ENCODE measurements at places on chromosomes 7 and 10. TPM values are rescaled to one million over a fixed set of nuclear protein-coding genes. Genes with fewer than 3 reads are reported as not detected.

Gene LRRD1
- total RNA-seq: not detected

Gene TCAF2
- total RNA-seq: 4.4 TPM

Gene ST8SIA6
- total RNA-seq: 13.9 TPM

Gene SOSTDC1
- total RNA-seq: 3.7 TPM

Gene ARHGEF35
- total RNA-seq: 11.5 TPM

Gene LRRC4
- 6.4 TPM for total RNA-seq

Gene COPG2
- 16.3 TPM for total RNA-seq

Gene PHKG1
- total RNA-seq: 0.72 TPM

Gene SGMS1
- total RNA-seq: 73.1 TPM

Gene GNAT3
- total RNA-seq: not detected

DNA sequence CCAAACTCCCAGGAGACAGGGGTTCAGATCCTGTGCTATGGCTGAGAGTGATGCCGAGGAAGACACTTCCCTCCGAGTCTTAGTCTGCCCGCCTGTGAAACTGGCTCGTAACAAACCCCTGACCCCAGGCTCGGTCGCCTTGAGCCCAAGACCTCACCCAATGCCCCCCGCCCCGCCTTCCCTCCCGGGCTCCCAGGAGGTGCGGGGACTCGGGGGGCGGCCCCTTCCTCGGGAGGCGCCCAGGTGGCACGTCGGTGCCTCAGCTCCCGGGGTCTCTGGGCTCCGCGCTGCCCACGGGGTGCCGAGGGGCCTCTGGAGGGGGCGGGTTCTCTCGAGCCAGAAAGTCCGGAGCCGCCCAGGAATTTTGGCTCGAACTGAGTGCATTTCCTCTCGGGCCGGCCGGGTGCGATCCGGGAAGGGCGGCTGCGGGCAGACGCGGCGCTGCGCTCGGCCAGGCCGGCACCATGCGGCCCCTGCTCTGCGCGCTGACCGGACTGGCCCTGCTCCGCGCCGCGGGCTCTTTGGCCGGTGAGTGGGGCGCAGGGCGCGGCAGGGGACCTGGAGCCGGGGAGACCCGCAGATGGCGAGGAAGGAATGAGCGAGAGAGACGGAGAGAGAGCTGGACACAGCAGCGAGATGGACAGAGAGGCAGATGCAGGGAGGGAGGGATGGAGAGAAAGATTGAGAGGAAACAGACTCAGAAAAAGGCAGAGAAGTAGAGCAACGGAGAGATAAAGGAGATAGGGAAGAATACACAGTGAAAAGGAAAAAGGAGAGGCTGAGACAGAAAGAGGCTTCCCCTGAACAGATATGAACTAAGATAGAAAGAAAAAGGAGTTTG lies at the start of gene PLAC9:
TSS of gene PLAC9 (plus strand) at position 432 of the 841 bp plus-strand sequence. CDS start at position 465, 33 bp downstream.
- peaks cover 11% of the 10 kb centered on the region for H3K4me1 ChIP-seq
- H3K36me3 ChIP-seq: no peaks in the 10 kb centered on the region
- no peak for DNase-seq
- peak within 1 kb of the TSS; percentile 71 for H3K27ac ChIP-seq

GRCh38 chr7:110779339-110779738 lies 311.6 kb upstream of the LRRN3 start:
- H3K27ac ChIP-seq: no peak overlapping the region
- H3K36me3 ChIP-seq: no peaks in the 10 kb centered on the region
- H3K4me1 ChIP-seq: no peaks in the 10 kb centered on the region
- DNase-seq: no peak
- H3K4me3 ChIP-seq: no peak overlapping the region

GRCh38 chr10:27884185-27884641 lies 114.7 kb downstream of the ODAD2 start:
- no peak for DNase-seq
- no peak overlapping the region for H3K4me3 ChIP-seq
- no peak overlapping the region for H3K27ac ChIP-seq
- H3K27me3 ChIP-seq: no peaks in the 10 kb centered on the region

DNA sequence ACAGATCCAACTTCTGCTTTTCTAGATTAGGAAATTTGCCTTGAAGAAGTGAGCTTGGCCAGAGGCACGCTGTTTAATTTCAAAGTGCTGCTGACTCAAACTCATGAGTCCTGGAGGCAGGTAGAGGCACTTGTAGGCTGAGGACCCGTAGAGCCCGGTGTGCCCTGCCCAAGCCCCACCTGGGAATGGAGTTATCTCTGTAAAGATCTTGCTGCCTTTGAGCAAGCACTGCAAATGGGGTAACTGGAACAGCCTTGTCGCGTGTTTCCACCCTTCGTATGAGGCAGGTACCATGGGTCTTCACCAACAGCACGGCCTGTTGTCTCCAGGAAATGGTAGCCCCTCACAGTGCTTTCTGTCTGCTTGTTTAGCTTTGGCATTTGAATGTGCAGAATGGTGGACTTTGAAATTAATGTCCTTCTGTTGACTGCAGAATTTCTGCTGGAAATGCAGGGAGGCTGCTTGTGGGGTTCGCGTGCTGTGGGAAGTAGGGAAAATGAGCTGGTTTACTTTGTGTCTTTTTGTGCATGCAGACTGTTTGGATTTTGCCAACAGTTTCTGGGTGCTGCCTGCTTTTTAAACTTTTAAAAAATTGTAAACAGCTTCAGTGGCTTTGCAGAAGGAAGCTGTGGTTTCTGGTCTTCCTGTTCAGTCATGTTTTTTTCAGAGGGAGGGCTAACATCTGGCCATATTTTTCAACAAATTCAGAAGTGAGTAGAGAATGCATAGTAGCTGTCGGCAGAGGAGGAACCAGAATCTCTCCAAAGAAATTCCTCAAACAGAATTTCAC lies 27.2 kb downstream of the CCM2 start:
- no peaks in the 10 kb centered on the region for H3K27me3 ChIP-seq
- H3K27ac ChIP-seq: peak overlapping the region; percentile 72
- H3K36me3 ChIP-seq: peaks cover 6% of the 10 kb centered on the region
- no peak for DNase-seq
- no peaks in the 10 kb centered on the region for H3K4me1 ChIP-seq

DNA sequence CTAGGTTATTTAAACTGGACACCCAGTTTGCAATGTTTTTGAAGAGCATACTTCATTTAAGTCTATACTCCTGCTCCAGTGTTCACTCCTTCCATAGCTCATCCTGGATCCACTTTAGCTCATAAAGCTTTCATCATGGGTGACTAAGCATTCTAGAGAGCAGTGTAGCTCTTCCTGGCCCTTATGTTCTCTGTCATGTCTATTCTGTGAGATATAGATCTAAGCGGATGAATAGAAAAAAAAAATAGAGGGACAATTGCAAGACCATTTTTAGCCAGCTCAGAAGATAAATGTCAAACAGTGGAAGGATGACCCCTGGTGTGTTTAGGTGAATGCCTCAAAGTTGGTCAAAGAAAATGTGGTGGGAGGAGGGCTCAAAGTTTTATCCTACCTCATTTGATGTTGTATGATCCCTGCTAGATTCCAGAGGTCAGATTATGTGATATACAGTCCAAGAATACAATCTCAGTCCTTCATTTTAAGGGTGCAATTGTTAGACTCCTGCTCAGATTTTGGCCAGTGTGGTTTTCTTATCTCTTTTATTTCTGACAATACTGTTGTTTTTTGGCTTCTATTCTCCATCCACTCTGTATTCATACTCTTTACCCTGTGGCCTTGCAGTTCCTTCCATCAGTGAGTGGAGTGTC lies 7.5 kb upstream of the HECW1 start:
- H3K27me3 ChIP-seq: peaks cover 14% of the 10 kb centered on the region
- H3K4me1 ChIP-seq: no peaks in the 10 kb centered on the region
- DNase-seq: no peak
- no peak overlapping the region for H3K27ac ChIP-seq
- no peak overlapping the region for H3K4me3 ChIP-seq

GRCh38 chr10:69861251-69862240 lies 59.8 kb downstream of the COL13A1 start:
- H3K27me3 ChIP-seq: no peaks in the 10 kb centered on the region
- no peak for DNase-seq
- no peaks in the 10 kb centered on the region for H3K36me3 ChIP-seq
- no peak overlapping the region for H3K27ac ChIP-seq

GRCh38 chr10:110833234-110833940 lies 38.3 kb upstream of the PDCD4 start:
- H3K27ac ChIP-seq: no peak overlapping the region
- no peak overlapping the region for H3K4me3 ChIP-seq
- H3K27me3 ChIP-seq: no peaks in the 10 kb centered on the region
- no peak for DNase-seq

GRCh38 chr10:77289027-77289501 lies 348.5 kb downstream of the KCNMA1 start:
- H3K27me3 ChIP-seq: no peaks in the 10 kb centered on the region
- no peak overlapping the region for H3K4me3 ChIP-seq
- H3K4me1 ChIP-seq: no peaks in the 10 kb centered on the region
- no peaks in the 10 kb centered on the region for H3K36me3 ChIP-seq

DNA sequence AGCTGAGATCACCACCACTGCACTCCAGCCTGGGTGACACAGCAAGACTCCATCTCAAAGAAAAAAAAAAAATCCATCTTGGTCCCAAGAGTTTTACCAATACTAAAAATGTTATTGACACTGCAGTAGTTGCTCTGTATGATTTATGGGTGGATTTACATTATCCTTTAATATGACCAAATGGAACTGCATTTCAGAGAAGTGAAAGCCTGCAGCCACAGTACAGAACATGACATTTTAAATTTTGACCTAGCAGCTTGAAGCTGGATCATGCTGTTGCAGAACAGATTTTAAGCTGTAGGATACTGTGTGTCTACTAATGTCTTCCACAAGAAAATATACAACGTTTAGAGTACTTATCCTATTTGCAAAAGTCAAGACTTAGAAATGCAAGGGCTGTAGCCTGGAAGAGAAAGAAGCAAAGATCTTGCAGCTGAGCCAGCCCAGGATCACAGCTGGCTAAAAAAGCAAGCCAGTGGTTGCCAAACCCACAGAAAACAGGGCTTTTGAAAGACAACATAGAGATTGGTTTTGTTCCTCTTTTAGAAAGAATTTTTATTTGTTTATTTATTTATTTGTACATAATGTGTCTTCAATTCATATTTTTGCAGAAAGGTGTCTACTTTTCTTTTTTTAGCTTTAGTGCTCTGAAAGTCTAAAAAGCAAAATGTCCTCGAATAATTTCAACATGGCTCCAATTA lies 55.2 kb upstream of the WNT16 start:
- H3K36me3 ChIP-seq: no peaks in the 10 kb centered on the region
- H3K4me1 ChIP-seq: no peaks in the 10 kb centered on the region
- no peak overlapping the region for H3K27ac ChIP-seq
- DNase-seq: no peak
- H3K27me3 ChIP-seq: no peaks in the 10 kb centered on the region

- DNase-seq: no peak
- H3K27me3 ChIP-seq: no peaks in the 10 kb centered on the region
- H3K4me3 ChIP-seq: no peak overlapping the region
These were observed 33.1 kb upstream of the MKLN1 start for GRCh38 chr7:131294553-131294952.

- no peaks in the 10 kb centered on the region for H3K36me3 ChIP-seq
- H3K27ac ChIP-seq: no peak overlapping the region
- H3K27me3 ChIP-seq: no peaks in the 10 kb centered on the region
- H3K4me1 ChIP-seq: peaks cover 17% of the 10 kb centered on the region
- no peak overlapping the region for H3K4me3 ChIP-seq
These were observed 166.2 kb downstream of the FAM107B start for GRCh38 chr10:14608381-14609001.

GRCh38 chr7:131621652-131622051 lies 65.2 kb upstream of the PODXL start:
- no peaks in the 10 kb centered on the region for H3K36me3 ChIP-seq
- H3K27me3 ChIP-seq: no peaks in the 10 kb centered on the region
- DNase-seq: no peak
- H3K4me3 ChIP-seq: no peak overlapping the region

GRCh38 chr10:21518641-21519396 lies 6.7 kb downstream of the SKIDA1 start:
- peaks cover 15% of the 10 kb centered on the region for H3K4me1 ChIP-seq
- H3K36me3 ChIP-seq: no peaks in the 10 kb centered on the region
- peak overlapping the region; percentile 81 for H3K27ac ChIP-seq
- H3K27me3 ChIP-seq: peaks cover 45% of the 10 kb centered on the region
- no peak for DNase-seq
- H3K4me3 ChIP-seq: peak overlapping the region; percentile 60

DNA sequence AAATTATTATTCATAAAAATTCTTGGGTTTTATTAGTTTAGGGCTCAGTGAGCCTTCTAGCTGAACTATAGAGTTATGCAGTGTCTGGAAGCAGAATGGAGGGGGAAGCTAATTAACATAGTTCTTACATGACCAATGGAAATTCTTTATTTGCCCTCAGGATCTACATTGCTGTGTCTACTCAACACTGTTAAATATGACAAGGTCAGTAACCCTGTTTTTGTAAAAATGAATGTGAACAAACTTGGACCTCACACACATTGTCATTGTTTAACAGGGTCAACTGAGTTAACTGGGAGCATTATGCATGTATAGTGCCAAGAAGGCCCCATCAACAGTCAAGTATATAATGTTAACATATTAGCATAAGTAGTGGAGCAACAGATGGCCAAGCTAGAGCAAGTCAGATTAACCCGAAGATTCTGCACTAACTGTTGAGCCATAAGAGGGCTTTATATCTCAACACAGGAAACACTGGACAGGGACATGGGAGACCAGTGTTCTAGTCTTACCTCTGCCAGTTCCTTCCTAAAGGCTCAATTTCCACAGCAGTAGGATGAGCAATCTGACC lies 122.5 kb upstream of the SEM1 start:
- no peak overlapping the region for H3K4me3 ChIP-seq
- H3K27me3 ChIP-seq: no peaks in the 10 kb centered on the region
- no peaks in the 10 kb centered on the region for H3K36me3 ChIP-seq
- no peak for DNase-seq

DNA sequence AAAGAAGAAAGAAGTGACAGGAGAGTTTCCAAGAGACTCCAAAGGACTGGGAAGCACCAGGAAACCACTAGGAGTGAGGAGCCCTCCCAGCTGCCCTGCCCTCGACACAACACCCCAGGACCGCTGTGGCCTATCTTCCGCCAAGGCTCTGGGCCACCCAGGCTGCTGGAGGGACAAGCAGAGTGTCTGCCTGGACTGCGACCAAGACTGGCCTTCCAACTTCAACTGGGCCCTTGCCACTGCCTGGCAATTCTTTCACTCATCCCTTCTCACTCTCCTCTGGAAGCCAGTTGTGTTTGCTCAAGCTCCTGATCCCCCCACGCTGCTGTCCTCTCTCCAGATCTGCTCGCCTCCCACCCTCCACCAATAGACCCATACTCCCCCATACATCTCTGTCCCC lies 10.2 kb downstream of the KIAA1549 start:
- H3K4me1 ChIP-seq: no peaks in the 10 kb centered on the region
- no peaks in the 10 kb centered on the region for H3K27me3 ChIP-seq
- H3K4me3 ChIP-seq: no peak overlapping the region
- no peak for DNase-seq
- H3K27ac ChIP-seq: no peak overlapping the region

DNA sequence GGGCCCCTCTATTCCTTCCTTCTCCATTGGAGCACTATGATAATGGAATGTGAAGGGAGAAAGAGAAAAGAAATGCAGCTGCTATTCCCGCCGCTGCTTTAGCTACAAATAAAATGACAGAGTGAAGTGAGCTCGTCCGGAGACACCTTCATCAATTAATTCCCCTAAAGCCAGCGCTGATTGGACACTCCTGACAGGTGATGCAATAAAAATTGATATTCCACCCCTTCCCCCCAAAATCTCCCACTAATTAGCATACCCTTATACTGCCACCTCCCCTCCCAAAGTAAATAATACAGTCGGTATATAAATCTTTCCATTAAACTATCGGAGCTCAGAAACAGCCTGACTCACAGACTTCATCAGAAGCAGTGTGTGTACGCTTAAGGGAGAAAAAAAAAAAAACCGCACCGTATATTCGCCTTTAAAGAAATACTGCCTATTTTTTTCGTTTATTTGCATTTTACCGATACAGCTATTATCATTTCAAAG lies 7.3 kb downstream of the SKIDA1 start:
- H3K4me3 ChIP-seq: peak overlapping the region; percentile 60
- no peak for DNase-seq
- no peaks in the 10 kb centered on the region for H3K36me3 ChIP-seq
- peak overlapping the region; percentile 81 for H3K27ac ChIP-seq
